ENCODE measurements at places on chromosomes 16 and 17. TPM values are rescaled to one million over a fixed set of nuclear protein-coding genes. Genes with fewer than 3 reads are reported as not detected.

The TEKT5 gene
- total RNA-seq: not detected

The BLTP2 gene
- 70.1 TPM for total RNA-seq

The KRTAP4-5 gene
- total RNA-seq: not detected

The STAT5A gene
- 14.3 TPM for total RNA-seq

The FAM117A gene
- 14.9 TPM for total RNA-seq

The WNK4 gene
- total RNA-seq: not detected

The NXPH3 gene
- 6.3 TPM for total RNA-seq

The TAC4 gene
- not detected for total RNA-seq

The BANP gene
- 13.2 TPM for total RNA-seq

The KRT20 gene
- total RNA-seq: not detected

The PSMD12 gene
- total RNA-seq: 27.9 TPM

The NPW gene
- total RNA-seq: not detected

The CSH2 gene
- total RNA-seq: not detected

GRCh38 chr17:50634224-50634914 is at the start of gene ABCC3:
Gene ABCC3 (plus strand): TSS chr17:50634881. CDS start chr17:50634937, 56 bp downstream.
- DNase-seq: no peak

DNA sequence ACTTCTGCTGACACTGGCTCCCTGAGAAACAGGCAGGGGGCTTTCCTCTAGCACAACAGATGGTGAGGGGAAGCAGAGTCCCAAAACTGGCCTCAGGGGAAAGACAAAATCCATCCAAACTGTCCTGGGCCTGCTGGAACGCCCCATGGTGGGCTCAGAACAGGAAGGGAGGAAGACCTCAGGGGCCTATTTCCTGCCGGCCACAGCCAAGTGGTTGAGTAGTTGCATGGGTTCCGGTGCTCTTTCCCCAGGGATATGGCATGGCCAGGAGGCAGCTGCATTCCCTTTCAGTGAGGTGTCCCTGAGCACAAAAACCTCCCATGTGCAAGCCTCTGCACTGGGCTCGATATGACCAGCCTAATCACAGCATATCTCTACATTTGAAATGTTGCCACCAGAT is 303.0 kb upstream of the IRX5 start:
- no peak for DNase-seq

DNA sequence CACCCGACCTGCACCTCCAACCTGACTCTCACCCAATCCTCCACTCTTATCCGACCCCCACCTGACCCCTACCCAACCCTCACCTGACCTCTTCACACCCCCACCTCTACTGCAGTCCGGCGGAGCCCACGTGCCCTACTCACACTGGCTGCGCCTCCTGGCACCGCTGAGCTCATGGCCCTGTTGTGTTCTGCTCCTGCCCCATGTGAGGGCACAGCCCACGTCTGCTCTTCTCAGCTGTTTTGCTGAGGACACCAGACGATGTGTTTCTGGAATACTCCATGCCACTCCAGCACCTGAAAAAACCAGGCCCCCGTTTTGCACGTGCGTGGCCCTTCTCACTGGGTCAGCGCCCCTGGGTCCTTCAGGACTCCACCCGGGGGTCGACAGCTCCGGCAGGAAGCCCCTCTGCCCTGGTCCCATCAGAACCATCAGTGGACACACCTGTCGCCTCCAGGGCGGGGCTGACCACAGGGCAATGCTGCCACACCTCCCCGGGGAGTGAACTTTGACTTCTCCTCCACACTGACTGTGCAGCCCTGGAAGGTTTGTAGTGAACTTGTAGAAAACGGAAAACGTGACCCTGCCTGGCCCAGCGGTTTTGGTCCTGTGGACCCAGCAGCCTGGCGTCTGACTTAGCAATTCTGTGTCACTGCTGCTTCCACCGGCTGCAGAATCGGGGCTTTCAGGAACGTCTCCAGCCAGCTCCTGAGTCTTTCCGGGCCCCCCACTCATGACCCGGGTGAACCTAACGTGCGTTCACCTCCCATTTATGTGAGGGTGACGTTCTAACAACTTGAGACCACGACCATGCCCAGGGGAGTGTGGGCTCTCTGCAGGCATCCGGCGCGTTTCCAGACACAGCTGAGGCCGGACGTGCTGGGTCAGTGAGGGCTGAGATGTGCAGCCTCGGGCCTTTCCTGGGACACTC is 5.7 kb upstream of the RAB40B start:
- DNase-seq: no peak

DNA sequence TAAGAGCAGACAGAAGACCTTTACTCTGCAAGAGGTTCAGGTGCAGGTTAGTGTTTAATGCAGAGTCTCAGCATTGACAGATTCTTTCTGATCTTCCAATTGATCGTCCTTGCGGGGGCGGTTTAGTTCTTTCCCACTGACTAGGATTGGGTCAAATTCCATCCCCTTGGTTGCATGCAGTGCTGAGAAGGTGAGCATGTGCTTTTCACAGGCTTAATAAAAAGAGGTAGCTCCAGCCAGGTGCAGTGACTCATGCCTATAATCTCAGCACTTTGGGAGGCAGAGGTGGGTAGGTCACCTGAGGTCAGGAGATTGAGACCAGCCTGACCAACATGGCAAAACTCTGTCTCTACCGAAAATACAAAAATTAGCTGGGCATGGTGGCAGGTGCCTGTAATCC is 7.5 kb upstream of the ITGAD start:
- DNase-seq: no peak

DNA sequence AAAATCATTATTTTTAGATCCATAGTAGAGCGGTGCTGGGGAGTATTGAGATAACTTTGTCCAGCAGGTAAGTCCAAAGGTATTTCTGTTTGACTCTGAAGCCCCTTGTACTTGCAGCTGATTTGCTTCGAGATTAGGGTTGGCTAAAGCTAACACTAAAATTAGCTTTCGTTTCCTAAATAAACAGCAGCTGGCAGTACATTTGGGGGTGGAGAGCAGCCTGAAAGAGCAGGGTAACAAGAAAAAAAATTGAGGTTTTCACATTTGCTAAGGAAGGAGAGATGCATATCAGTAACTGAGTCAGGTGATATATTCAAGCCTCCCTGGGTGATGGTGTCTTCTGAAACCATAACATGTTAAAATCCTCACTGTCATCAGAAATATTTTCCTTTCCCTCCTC is 37.4 kb upstream of the TMC5 start:
- no peak for DNase-seq

- DNase-seq: no peak
Observed at GRCh38 chr16:22091721-22092120, 620 bp upstream of the VWA3A start.

DNA sequence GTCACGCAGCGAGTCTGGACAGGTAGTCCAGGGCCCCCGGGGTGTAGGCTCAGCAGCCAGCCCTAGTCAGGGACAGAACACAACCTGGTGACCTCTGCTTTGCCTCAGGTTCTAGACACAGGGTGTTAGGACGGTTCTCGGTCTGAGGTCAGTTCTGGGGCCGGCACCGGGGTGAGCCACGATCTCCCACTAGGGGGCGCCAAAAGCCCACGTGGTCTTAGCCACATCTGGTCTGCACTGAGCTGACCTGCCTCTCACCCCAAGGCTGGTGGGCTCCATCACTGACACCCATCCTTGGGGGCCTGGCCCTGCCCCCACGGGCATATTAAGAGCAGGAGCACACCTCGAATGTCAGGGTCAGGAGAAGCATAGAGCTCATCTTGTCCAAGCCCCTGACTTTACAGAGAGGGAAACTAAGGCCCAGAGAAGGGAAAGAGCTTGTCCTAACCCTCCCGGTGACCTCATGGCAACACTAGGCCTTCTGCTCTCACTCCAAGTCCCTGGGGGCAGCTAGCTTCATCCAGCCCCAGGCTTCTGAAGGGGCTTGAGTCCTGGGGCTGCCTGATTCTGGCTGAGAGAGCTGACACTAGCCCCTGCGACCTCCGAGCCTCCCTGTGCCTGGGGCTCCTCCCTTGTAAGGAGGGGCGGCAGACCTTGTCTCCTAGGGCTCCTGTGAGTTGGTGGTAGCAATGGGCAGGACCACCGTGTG is 9.0 kb downstream of the SLC5A10 start:
- peak; percentile 72 for DNase-seq

GRCh38 chr16:81928975-81929374 is 82.3 kb downstream of the SDR42E1 start:
- DNase-seq: no peak

- peak; percentile 82 for DNase-seq
Observed at GRCh38 chr17:28552176-28552999, at the start of gene UNC119. Gene UNC119 (minus strand): TSS chr17:28552624. CDS start chr17:28552557, 67 bp downstream.

- DNase-seq: no peak
Observed at GRCh38 chr16:20359997-20360396, 7.5 kb upstream of the UMOD start.

DNA sequence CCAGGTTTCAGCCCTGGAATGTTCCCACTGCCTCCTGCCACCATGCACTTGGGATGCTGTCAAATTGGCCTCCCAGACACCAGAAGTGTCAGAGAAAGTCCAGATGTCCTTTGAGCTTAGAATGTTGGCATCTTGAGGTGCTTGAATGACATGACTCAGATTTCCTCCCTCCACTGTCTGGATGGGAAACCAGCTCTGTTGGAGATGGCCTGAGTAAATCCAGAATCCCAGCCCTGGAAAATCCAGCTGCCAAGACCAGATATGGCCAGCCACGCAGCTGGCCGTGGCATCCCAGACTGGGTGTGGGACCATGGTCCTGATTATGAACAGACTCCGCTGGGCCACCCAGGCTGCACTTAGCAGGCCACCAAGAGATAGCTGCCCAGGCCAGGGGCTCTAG is 57.0 kb upstream of the CLEC3A start:
- DNase-seq: peak; percentile 65

- no peak for DNase-seq
Observed at GRCh38 chr17:38717139-38717745, 12.2 kb downstream of the MLLT6 start.

- DNase-seq: no peak
Observed at GRCh38 chr17:45257115-45257514, 4.8 kb downstream of the SPATA32 start.

DNA sequence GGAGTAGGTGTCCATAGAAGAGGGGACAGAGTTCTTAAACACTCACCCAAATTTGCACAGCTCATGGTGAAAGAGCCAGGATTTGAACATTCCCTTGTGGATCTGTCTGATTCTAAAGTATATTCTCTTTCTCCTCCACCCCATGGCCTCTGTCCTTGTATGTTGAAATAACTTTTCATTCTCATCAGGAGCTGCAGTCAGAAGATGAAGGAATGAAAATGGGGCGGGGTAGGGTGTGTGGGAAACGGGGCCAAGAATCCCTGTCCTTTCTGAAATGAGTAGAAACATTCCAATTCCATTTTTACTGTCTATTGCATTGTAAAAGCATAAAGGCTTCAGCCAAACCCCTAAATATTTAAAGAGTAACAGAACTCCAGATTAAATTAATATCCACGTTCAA is 42.8 kb downstream of the NOG start:
- no peak for DNase-seq

- no peak for DNase-seq
Observed at GRCh38 chr16:11152677-11153331, 103.2 kb downstream of the SOCS1 start.

DNA sequence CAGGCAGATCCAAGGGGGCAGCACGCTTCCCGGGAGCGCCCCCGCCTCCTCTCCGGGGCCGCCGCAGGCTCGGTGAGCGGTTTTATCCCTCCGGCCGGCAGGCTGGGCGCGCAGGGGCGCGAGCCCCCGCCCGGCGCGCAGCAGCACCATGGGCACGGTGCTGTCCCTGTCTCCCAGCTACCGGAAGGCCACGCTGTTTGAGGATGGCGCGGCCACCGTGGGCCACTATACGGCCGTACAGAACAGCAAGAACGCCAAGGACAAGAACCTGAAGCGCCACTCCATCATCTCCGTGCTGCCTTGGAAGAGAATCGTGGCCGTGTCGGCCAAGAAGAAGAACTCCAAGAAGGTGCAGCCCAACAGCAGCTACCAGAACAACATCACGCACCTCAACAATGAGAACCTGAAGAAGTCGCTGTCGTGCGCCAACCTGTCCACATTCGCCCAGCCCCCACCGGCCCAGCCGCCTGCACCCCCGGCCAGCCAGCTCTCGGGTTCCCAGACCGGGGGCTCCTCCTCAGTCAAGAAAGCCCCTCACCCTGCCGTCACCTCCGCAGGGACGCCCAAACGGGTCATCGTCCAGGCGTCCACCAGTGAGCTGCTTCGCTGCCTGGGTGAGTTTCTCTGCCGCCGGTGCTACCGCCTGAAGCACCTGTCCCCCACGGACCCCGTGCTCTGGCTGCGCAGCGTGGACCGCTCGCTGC is 832 bp downstream of the CDK5R1 start:
- DNase-seq: peak; percentile 34

GRCh38 chr16:16828913-16829398 is 450.0 kb downstream of the NPIPA7 start:
- DNase-seq: no peak

DNA sequence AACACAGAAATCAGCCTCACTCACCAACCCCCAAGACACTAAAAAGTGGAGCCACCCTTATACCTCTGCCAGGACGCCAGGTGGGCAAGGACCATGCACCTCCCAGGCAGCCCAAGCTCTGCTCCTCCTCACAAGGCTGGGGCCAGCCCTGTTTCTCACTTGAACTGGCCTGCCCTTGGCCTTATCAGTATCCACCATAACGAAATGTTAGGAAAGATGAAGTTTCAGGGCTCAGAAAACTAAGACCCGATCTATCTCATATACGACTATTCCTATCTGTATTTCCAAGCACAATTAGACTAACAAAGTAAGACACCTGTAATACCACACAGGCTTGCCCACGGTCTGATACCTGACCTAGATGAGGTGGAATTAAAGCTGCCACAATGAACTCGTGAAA is 6.9 kb downstream of the FBXO31 start:
- no peak for DNase-seq

- DNase-seq: peak; percentile 78
Observed at GRCh38 chr17:8470447-8471047, 34.9 kb downstream of the NDEL1 start.

GRCh38 chr16:27205423-27206065 is 2.2 kb downstream of the KDM8 start:
- no peak for DNase-seq

GRCh38 chr17:13600475-13601321 is 1.0 kb downstream of the HS3ST3A1 start:
- DNase-seq: no peak

- DNase-seq: no peak
Observed at GRCh38 chr17:39774047-39774446, 36.3 kb downstream of the GRB7 start.

- no peak for DNase-seq
Observed at GRCh38 chr16:85421338-85422195, 191.6 kb upstream of the GSE1 start.

GRCh38 chr16:52713740-52714139 is 166.8 kb upstream of the TOX3 start:
- DNase-seq: no peak

- DNase-seq: no peak
Observed at GRCh38 chr16:48082516-48082915, 73.3 kb downstream of the ABCC12 start.

- peak; percentile 61 for DNase-seq
Observed at GRCh38 chr17:915538-916201, 63.9 kb downstream of the NXN start.

GRCh38 chr16:65548470-65548869 is 426.6 kb upstream of the CDH11 start:
- no peak for DNase-seq

All from heart left ventricle (tissue), 16 donors.